GM19239 (cell line): ENCODE measurements at places on chromosomes 16 and 17.

GRCh38 chr16:71626858-71627213 is 852 bp downstream of the MARVELD3 start:
- DNase-seq: peak; percentile 15

DNA sequence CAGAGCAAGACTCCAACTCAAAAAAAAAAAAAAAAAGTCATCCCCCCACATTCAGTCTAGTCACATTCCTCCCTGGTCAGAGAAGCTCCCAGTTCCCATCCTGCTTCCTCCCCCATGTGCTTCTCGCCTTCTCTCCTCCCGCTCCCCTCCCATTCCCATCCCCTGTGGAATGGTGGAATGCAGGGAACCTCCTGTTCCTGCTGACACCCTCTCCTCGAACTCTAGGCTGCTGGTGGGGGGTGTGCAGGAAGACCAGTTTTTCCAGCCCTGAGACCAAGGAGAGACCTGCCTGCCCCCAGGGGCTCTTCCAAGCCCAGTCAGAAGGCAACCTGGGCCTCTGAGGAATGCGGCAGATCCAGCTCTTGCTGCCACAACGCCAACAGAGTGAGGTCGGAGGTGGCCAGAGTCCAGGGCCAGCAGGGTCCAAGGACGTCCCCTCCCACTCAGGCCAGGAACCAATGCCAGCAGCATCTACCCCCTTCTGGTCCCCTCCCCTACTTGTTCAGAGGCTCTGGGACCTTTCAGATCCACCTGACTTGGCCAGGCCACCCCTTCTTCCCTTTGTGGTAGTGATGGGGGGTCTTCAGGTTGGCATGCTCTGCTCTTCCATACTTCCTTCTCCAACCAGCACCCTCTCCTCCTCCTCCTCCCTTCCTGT is 39.3 kb upstream of the TAC4 start:
- no peak for DNase-seq

DNA sequence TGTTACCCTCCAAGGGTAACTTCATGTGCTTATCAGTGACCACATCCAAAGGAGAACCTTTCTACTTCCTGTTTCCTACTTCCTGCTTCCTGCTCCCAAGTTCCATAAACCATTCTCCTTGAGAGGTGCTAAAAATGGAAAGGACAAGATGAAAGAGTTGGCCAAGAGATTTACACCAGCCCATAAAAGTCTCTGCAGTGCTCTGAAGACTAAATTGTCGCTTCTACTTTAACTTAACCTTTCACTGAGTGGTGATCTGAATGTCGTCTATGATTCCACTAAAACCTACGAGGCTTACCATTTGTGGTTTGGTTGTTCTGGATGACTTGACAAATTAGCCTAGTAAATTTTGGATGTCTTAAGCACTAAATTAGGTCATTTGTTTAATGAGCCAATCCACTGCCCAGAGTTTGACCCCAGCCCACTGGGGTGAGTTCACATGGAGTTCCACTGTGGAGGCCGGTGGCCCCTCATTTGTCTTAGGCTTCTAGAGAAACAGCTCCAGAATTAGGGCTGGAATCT is 333.1 kb downstream of the FOXL1 start:
- no peak for DNase-seq

DNA sequence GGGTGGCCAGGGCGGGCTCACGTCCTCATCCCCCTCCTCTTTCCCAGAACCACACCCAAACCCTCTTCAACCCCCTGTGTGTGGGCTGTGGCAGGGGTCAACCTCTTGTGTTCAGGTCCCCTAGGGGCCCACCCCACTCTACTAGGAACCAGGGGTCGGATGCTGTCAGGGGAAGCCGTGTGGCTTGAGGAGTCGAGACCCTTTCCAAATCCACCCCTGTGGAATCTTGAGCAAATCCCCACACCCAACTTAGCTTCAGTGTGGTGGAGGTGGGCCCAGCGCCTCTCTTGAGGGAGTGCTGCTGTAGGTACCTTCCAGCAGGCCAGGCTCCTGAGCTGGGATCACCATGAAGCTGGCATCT is 121.5 kb downstream of the MRM1 start:
- no peak for DNase-seq

DNA sequence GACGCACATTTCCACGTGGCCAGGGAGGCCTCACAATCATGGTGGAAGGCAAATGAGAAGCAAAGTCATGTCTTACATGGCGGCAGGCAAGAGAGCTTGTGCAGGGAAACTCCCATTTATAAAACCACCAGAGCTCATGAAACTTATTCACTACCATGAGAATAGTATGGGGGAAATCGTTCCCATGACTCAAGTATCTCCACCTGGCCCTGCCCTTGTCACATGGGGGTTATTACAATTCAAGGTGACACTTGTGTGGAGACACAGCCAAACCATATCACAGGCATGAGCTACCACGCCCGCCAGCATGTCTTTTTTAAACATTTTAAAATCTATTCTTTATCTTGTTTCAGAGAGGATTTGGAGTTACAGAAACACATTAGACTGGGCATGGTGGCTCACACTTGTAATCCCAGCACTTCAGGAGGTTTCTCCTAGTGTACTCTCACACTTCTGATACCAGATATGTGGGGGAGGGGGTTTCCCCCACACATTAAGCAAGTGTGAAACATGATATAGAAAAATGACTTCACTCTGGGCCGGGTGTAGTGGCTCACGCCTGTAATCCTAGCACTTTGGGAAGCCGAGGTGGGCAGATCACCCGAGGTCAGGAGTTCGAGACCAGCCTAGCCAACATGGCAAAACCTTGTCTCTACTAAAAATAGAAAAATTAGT is 5.6 kb upstream of the ATMIN start:
- DNase-seq: no peak

DNA sequence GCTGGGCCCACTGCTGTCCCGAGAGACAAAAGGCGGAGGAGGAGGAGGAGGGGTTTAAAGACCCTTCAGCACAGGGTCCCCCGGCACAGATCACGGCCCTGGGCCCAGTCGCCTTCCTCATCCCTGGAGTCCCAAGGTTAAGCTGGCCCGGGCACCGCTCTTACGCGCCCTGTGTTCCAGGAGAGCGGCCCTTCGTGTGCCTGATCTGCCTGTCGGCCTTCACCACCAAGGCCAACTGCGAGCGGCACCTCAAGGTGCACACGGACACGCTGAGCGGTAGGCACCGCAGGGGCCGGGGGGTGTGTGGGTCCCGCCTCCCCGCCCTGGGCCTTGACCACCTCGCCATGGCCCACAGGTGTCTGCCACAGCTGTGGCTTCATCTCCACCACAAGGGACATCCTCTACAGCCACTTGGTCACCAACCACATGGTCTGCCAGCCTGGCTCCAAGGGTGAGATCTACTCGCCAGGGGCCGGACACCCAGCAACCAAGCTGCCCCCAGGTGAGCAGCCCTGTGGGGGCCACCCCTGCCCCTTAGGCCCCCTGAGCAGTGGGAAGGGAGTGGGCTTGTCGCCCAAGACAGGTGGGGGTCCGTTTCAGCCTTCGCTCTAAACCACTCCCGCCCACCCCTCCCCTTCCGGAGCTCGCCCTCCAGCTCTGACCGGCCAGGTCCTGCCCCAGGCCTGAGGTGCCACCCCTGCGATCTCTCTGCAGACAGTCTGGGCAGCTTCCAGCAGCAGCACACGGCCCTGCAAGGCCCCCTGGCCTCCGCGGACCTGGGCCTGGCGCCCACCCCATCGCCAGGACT is 37.6 kb upstream of the ZC3H18 start:
- DNase-seq: no peak

GRCh38 chr16:35733971-35734702 is 2274.7 kb downstream of the TP53TG3F start:
- DNase-seq: no peak

- DNase-seq: no peak
These were observed 210.3 kb downstream of the SNX29 start for GRCh38 chr16:12186774-12187335.

DNA sequence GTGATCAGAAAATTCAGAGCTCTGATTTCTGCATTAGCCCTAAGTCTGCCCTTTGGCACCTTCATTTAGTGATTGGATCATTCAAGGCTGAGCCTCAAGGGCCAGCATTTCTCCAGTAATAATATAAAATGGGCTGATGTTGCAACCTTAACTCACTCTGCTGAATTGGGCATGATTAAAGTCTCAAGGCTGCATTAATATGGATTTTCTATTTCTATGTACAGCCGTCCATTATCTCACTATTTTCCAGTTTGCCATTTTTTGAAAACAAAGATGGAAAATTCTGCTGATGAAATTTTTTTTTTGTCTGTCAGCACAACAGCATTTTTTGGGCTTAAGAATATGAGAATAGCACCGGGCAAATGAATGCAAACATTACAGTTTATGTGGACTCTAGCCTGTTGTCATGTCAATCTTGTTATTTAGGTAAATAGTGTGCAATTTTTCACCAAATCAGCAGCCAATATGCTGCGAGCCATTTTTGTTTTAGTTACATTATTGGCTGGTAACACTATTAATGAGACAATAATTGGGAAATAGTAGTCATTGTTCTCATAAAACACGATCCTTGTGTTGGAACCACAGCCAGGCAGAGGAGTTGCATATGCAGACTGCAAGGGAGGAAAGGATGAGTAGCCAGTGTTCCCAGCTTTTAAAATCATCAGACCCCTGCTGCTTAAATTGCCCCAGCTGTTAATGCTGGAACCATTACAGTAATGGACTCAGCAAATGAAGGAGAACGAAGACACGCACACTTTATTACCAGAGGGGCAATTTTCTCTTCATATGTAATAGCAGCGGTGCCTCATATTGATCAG is 10.5 kb downstream of the FTO start:
- no peak for DNase-seq

DNA sequence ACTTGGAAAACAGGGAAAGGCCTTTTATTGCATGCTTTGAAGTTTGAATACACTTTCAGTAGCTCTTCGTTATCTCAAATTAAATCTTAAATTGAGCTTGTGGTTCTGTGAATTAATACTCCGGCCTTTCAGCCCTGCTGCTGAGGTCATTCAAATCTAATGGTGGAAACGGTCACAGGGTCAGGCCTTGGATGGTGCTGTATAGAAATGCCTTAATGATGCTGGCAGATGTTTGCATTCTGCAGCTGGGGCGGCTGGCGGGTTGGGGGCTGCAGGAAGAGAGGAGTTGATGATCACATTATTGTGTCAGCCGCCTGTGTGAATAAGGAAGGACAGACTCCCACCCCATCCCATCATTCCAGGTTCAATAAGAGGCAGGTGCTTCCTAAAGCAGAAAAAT is 723.6 kb downstream of the WWOX start:
- no peak for DNase-seq

DNA sequence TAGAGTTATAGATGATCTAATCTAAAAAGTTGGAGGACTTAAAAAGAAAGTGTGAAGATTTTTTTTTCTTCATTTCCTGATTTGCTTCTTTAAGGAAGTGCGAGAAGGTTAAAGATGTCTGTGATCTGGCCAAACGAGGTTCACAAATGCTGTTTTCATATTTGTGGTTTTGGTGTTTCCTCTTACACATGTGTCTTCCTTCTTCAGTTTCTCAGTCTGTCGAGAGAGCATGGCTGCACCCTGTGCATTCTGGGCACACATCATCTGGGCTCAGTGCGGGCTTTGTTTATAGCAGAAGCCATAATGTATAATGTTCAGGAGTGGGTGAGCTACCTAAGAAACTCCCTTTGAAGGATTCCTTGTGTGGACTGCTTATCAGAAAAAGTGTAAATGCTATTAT is 260.4 kb upstream of the TBX2 start:
- DNase-seq: peak; percentile 67

- no peak for DNase-seq
These were observed 258.6 kb downstream of the CBLN1 start for GRCh38 chr16:49023050-49023449.

DNA sequence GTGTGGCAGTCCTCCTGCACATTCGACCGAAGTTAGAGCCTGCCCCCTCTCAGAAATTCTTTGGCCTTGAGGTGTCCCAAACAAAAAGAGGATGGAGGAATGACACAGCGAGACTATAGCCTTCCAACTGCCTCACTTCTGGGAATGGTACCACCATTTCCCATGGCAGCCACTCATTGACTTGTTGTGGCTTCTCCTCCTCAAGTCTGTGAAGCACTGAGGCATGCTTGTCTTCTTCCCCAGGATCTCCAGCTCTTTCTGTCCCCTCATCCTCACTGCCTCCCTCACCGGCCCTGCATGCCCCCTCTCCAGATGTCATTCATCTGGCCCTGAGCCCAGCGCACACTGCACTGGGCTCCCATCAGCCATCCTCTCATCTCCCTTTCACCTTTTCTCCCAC is 43.7 kb upstream of the DNAH9 start:
- DNase-seq: no peak

- no peak for DNase-seq
These were observed 18.5 kb downstream of the AKTIP start for GRCh38 chr16:53484542-53484941.

- DNase-seq: no peak
These were observed 7.7 kb downstream of the AKTIP start for GRCh38 chr16:53495325-53495724.

DNA sequence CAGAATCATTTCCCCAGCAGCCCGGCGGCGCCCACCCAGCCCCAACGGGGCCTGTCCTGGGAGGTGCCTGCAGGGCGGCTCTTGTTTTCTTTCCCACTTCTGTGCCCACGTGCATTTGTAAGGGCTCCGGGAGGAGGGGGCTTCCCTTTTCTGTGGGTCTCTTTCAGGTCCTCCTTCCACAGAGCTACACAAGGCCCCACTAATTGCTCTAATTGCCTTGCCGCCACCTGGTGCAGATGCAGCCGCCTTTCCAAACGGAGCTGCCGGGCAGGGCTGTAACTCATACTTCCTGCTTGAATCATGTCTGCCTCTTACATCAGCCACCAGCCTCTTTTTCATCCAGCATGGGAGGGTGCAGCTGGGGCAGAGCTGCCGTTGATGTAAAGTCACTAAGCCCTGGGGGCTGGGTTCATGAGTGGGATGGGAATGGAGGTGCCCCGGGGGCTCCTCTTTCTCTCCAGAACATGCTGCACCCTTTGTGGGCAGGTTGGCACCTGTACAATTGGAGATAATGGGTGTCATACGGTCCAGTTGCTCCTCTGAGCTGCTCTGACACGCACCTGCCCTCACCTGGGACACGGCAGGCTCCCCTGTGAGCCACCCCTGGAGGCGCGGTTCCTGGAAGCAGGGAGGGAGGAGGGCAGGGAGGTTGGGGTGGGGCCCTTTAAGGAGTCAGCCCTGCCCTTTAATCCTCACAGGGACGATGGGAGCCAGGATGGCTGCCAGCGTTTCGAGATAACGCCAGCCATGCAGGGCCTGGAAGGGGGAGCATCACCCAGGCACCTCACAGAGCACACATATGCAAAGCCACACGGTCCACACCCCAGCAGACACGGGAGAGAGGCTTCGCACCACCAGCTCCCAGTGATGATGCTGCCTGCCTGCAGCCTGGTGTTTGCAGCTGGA is 41.1 kb upstream of the KLHDC4 start:
- DNase-seq: no peak

DNA sequence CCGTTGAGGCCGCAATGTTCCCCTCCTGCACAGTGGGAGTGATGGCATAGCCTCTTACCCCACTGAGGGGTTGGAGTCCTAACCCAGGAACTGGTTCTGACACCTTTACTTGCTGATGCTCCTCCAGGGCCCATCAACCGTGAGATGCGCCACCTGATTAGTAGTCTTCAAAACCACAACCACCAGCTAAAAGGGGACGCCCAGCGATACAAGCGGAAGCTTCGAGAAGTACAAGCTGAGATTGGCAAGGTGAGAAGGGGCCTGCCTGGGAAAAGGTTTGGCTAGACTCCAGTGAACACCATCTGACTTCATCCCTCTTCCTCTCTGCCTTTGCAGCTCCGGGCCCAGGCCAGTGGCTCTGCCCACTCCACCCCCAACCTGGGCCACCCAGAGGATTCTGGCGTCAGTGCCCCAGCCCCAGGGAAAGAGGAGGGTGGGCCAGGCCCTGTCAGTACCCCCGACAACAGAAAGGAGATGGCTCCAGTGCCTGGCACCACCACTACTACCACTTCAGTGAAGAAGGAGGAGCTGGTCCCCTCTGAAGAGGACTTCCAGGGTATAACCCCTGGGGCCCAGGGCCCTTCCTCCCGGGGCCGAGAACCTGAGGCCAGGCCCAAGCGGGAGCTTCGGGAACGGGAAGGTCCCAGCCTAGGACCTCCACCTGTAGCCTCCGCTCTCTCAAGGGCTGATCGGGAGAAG is 5.8 kb downstream of the RNF40 start:
- no peak for DNase-seq
